PC-9 (cell line): ENCODE measurements at places on chromosomes 3 and 15. TPM values are rescaled to one million over a fixed set of nuclear protein-coding genes. Genes with fewer than 3 reads are reported as not detected.

- H3K27ac ChIP-seq = no peak overlapping the region
- H3K36me3 ChIP-seq = no peaks in the 10 kb centered on the region
- no peak for DNase-seq
- no peak overlapping the region for H3K4me3 ChIP-seq
- no peaks in the 10 kb centered on the region for H3K27me3 ChIP-seq
- H3K4me1 ChIP-seq = peaks cover 10% of the 10 kb centered on the region
Measured at GRCh38 chr3:113234028-113234427, 22.7 kb downstream of the BOC start.

DNA sequence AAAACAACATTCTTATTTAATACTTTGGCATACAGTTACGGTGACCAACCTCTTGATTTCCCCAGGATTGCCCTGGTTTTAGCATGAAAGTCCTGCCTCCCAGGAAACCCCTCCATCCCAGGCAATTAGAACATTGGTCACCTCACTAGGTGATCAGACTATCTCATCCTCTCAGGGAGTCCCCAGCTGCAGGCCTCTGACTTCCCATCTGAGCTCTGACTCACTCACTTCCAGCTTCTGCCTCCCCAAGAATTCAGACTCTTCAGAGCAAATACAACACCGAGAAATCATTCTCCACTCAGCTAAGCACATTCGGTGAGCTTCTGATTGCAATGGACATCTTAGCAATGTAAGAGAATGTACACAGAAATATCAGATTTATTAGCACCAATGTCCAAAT lies 92.4 kb upstream of the HES1 start:
- no peak overlapping the region for H3K4me3 ChIP-seq
- no peak for DNase-seq
- no peaks in the 10 kb centered on the region for H3K36me3 ChIP-seq
- peaks cover 7% of the 10 kb centered on the region; the same call in 1 of the 2 replicates for H3K4me1 ChIP-seq
- H3K27me3 ChIP-seq = no peaks in the 10 kb centered on the region

DNA sequence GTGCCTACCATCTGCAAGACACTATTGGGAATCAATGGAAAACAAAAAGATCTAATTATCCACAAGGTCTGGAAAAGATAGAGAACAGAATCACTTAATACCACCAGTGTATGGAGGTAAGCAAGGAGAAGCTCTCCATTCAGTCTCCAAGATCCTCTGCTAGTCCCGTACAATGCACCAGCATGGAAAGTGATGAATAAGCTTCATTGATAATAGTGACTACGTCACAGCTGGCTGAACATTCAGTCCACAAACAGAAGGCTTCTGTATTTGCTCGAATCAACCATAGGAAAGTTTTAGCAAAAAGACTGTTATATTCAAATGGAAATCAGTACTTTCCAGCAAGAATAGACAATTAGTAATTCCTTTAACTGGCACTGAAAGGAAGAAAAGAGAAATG lies 42.9 kb downstream of the IGSF11 start:
- H3K36me3 ChIP-seq = no peaks in the 10 kb centered on the region
- no peaks in the 10 kb centered on the region for H3K27me3 ChIP-seq
- H3K27ac ChIP-seq = no peak overlapping the region

GRCh38 chr3:134846911-134847317 lies 51.9 kb downstream of the EPHB1 start:
- H3K27me3 ChIP-seq = no peaks in the 10 kb centered on the region
- DNase-seq = no peak
- H3K4me1 ChIP-seq = peaks cover 14% of the 10 kb centered on the region
- H3K4me3 ChIP-seq = no peak overlapping the region

DNA sequence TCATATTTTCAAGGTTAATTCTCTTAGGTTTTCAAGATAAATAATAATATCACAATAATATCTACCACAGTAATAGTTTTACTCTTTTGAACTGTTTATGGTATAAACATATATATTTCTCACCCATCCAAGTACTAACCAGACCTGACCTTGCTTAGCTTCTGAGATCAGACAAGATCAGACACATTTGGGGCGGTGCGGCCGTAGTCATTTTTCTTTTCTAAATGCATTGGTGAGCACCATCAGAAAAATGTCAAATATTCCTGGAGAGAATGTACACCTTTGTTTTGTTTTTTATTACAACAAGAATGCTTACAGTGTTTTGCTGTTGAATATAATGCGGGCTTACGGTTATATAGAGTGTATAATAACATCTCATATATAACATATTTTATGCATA lies 267.8 kb downstream of the ADAMTS17 start:
- H3K27ac ChIP-seq = no peak overlapping the region
- DNase-seq = no peak
- H3K27me3 ChIP-seq = no peaks in the 10 kb centered on the region

GRCh38 chr3:169542331-169542751 lies 121.2 kb downstream of the MECOM start:
- H3K4me1 ChIP-seq = no peaks in the 10 kb centered on the region
- DNase-seq = no peak
- H3K27me3 ChIP-seq = no peaks in the 10 kb centered on the region

DNA sequence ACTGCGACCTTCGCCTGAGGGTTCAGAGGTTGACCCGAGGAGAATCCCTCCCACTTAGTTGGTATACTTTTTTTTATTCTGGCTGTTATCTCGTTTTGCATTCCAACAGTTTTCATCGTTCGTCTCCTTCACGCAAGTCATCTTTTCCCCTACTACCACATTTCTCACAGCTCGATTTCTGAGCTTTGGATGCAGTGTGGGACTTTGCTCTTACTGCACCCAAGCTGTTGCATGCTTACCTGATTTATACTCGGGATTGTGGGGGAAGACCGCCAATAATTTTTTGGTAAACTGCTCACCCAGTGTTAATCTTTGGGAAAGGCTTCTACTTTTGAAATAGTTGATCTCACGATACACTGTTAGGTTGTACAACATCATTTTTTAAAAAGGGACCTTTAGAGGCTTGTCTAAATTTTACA lies 702 bp downstream of the TBC1D23 start:
- DNase-seq = no peak
- H3K4me3 ChIP-seq = peak overlapping the region; percentile 78
- no peaks in the 10 kb centered on the region for H3K27me3 ChIP-seq

DNA sequence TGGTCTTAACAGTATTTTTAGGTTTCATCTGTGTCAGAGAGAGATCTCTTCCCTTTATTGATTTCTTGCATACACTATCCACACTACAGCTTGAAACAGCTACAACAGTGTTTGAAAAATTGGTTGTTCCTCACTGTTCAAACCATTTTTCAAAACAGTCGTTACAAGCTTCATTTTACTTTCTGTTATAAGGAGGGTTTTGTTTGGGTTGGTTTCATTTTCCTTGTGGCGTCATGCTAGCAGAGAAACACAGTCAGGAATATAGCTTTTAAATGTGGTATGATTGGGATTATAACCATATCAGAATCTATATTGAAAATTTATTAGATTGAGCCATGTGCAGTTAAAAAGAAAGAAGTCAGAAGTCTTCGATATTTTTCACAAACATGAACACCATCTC lies 400.6 kb downstream of the ZBTB20 start:
- no peak overlapping the region for H3K4me3 ChIP-seq
- H3K27me3 ChIP-seq = no peaks in the 10 kb centered on the region
- H3K36me3 ChIP-seq = no peaks in the 10 kb centered on the region
- H3K27ac ChIP-seq = no peak overlapping the region
- DNase-seq = no peak
- H3K4me1 ChIP-seq = no peaks in the 10 kb centered on the region

DNA sequence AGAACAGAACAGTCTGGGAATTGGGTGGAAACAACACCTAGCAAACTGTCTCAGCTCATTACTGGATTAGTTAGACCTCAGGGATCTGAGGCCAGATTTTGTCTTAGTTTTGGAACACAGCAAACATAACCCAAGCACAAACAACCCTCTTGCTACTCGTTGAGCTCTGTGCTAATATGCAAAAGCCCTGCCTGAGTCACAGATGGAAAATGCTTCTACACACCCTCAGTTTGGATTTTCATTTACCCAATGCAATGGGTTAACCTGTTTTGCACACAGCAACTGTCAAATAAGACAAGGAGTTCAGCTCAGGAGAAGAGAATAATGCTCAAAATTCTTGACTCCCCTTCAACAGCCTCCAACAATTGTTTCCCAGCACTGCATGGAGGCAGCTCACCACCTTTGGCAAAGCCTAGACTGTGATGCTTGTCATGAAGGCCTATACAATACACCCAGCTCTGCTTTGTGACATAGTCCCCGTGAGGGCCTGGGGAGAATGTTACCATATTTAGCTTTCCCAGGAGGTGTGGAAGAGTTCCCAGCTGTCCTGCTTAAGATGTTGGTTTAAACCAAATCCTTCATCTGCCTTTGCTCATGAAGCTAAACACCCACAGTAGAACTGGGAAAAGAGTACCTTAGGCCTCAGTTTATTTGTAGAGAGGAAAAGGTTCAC lies 68.9 kb upstream of the MNS1 start:
- H3K27me3 ChIP-seq = no peaks in the 10 kb centered on the region
- no peak overlapping the region for H3K4me3 ChIP-seq
- H3K27ac ChIP-seq = no peak overlapping the region

The PLSCR2 gene
- total RNA-seq = not detected in 2 replicates

The IL17RD gene
- 7.9 and 8.3 TPM in 2 replicates for total RNA-seq

The WDR72 gene
- 1.8 and 1.9 TPM in 2 replicates for total RNA-seq

The TBC1D21 gene
- not detected in 2 replicates for total RNA-seq

The ADAMTS17 gene
- 2.0 and 3.2 TPM in 2 replicates for total RNA-seq

The KIF7 gene
- 13.3 and 15.7 TPM in 2 replicates for total RNA-seq

The CCDC33 gene
- 7.5 and 15.4 TPM in 2 replicates for total RNA-seq
